HAP-1 (cell line): ENCODE measurements at places on chromosomes 4 and X.

GRCh38 chrX:24241822-24242648 is 71.8 kb downstream of the SUPT20HL2 start:
- DNase-seq: peak; percentile 52

DNA sequence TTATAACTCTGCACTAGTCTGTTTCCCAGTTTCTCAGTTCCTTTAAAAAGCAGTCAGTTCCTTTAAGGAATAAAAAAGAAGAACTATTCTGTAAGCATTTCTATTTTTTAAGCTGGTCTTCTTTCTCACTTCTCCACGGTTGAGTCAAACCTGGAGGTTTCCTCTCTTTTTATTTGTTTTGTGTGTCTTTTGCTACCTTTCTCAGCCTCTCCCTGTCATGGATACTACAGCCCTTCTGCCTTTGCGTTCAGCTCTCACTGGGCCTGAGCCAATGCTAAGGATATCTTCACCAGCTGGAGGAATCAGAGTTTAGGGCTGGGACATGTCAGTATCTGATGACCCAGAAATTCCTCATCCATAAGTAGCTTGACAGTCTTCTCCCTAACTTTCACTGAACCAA is 49.7 kb upstream of the PRKX start:
- no peak for DNase-seq

- DNase-seq: no peak
These were observed 251.1 kb upstream of the HTR2C start for GRCh38 chrX:114332766-114333165.

DNA sequence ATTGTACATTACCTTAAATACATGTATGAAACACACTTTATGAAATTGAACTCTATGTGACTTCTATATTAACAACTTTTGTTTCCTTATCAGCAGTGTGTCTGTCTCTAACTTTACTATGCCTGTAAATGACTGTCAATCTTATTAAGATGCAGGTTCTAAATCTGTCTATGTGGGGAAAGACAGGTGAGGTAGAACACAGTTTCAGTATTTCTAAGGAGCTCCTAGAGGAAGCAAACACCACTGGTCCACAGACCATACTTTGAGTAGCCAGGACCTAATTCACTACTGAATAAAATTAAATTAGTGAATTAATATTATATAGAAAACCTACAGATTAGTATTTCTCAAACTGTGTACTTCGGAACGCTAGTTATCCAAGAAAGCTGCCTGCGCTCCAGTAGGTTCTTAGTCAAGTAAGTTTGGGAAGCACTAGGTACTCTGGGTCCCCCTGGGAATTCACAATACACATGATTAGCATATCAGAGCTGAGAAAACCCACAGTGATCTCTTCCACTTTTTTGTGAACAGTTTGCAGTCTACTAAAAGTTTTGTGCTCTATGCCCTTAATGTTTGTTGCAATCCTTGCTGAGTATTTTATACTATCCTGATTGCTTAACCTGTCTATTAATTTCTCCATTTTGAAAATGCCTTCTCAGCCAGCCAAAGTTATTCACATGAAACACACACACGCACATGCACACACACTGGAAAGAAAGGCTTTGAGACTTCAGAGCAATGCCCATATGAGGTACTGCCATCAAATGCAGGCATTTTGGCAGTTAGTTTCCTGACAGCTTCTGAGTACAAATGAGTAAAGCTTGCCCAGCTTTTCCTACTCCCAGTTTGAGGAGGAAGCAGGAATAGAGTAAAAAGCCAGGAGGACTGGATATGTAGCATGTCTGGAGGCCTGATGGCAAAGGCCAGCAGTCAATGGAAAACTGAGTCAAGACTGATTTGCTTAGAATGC is 133.6 kb upstream of the CPEB2 start:
- no peak for DNase-seq

DNA sequence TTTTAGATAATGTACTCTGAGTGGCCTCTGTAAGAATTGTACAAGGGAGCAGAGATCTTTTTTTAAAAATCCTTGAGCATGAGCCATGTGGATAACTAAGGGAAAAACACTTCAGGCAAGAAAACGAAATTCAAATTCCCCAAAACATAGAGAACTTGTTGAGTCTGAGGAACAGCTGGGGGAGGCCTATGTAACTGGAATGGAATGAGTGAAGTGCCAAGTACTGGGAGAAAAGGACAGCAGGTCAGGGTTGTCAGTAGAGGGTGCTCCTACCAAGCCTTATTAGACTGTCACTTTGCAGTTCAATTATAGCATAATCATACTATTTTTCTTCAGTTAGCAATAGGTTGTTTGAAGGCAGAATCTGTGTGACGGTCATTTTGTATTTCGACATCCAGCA is 135.1 kb downstream of the ARHGAP6 start:
- no peak for DNase-seq

GRCh38 chr4:112700679-112701078 is 63.7 kb downstream of the LARP7 start:
- DNase-seq: no peak

GRCh38 chr4:123444290-123444731 is 47.7 kb downstream of the SPRY1 start:
- peak; percentile 55 for DNase-seq

- peak; percentile 75 for DNase-seq
These were observed 84.5 kb upstream of the MAML3 start for GRCh38 chr4:140238351-140239056.

DNA sequence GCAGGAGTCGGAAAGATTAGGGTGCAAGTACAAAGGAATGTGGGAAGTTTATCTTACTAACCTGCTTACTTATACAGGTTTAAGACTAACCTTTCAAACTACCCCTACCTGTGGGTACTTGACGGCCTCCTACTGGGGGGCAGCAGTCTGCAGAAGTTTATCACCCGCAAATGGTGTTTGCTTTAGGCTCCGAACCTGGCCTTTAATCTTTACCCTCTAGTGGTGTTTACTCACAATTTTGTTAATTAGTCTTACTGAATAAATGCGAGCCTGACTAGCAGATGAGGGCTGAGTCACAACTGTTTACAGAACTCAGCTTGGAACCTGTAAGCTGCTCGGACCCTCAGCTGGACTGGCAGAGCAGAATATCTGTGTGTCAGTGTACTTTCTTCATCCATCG is 204.2 kb upstream of the GPRIN3 start:
- no peak for DNase-seq

- DNase-seq: no peak
These were observed 43.3 kb upstream of the STX18 start for GRCh38 chr4:4585012-4585670.

DNA sequence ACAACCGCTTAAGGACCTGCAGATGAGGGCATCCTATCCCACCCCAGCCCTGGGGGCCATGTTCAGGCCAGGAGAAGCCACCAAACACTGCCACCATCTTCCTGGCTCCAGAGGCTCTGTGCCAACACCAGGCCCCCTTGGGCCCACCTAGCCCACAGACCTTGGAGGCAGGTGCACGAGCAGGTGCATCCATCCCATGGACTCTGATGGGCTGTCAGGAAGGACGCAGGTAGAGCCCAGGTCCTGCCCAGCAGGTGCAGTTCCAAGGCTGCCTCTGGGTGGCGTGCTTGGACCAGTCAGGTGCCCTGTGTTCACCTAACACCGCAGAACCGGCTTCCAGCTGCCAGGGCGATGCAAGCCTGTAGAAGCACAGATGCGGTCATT is 22.8 kb upstream of the PDE6B start:
- DNase-seq: no peak

DNA sequence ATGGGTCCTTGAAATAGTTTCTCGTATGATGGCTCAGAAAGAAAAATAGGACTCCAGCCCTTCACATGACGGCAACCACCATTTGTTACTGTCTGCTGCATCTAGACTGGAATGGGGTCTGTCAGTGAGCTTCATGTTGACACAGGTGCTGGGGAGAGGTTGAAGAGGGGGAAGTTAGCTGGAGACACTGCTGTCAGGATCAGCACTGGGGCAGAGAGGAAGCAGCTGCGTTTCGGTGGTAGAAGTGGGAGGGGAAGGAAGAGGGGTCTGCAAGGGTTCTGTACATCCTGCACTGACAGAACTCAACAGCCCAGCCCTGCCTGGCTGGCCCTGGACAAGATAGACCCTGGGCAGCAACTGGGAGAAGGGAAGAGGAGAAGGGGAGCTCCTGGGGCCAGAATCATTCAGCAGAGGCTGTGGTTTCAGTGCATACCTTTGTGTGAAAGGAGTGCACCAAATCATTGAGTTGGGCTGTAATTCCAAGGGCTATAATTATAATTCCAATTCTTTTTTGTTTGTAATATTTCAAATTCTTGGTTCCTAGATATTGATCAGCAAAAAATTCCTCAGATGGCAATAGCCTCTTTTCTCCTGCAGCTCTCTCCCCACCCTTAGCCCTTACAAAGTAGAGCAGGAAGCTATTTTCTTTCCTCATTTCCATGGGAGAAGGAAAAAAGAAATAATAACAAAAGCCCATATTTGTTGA is 119.4 kb upstream of the C1GALT1C1 start:
- no peak for DNase-seq

GRCh38 chr4:111154934-111155333 is 532.1 kb upstream of the PITX2 start:
- no peak for DNase-seq

DNA sequence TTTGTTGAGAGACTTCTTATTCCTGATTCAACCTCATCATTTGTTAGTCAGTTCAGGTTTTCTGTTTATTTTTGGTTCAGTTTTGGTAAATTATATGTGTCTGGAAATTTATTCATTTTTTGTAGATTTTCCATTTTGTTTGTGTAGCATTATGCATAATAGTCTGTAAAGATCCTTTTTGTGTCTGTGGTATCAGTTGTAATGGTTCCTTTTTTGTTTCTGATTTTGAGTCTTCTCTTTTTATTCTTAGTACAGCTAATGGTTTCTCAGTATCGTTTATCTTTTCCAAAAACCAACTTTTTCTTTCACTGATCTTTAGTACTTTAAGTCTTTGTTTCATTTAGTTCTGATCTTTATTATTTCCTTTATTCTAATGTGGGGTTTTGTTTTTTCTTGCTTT is 61.4 kb downstream of the NWD2 start:
- DNase-seq: no peak

DNA sequence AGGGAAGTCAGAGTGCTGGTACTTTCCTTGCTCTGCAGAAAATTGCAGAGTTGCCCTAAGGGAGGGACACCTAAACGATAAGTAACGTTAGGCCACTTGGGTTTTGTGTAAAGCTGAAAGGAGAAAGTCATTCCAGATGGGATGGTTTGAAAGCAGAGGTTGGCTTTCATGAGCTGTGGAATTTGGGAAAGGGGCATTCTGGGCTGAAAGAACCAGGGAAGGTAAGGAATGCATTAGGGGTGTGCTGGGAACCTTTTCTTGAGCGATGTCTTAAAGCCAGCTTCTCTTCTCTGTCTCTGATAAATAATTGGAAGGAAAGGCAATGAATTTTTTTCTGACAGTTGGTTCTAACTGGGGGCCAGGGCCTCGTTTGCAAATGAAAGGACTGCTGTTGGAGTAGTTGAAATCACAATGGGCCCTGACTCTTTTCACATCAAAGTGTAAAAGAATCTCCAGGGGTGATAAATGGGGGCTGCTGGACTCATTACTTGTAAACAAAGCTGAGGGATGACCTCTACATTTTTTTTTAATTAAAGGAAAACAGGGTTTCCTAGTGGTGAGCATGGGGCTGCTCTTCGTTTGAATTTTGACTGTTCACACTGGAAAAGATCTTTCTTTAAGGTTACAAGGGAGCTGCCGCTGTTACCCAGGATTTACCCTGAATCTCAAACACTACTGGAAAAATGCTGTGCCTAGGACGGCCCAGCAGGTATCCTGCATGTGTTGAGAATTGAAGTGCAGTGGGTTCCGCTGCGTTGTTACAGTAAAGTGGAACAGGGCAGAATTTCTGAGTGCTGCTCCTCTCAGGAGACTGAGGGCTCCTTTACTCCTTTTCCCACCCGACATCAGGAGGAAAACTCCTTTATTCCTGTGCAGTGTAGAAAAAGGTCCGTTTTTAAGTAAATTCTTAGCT is 25.0 kb downstream of the AFF1 start:
- DNase-seq: peak; percentile 99

DNA sequence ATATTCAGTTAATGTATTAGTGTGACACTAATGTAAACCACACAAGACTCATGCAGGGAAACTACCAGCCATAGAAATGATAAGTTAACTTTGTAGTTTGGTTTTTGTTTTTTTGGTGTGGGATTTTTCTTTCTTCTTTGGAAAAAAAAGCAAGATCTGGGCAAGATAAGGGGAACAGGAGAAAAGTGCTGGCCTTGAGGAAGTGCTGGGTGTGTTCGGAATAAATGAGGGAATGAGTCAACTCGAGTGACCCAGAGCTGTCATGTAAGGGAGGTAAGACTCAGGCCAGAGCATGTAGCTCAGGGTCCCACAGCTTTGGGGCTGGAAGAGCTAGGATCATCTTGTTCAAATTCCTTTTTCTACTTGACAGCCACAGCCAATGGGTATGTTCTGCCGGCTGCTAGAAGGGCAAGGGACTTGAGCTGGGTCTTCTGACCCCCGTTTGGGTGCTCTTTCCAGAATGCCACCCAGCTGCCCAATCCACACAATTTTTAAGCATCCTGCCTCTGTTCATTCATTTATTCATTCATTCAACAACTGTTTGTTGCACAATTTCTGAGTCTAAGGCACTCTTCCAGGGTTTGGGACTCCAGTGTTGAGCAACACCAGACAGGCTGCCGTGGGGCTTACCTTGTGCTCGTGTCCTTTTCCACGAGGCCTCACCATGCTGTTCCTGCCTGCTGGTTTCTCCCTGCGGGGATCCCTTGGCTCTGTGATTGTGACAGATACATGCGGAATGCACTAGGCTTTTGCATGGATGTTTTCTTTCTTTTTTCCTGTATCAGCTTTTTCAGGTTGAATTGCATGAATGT is 54.5 kb downstream of the CLDN34 start:
- DNase-seq: no peak

- no peak for DNase-seq
These were observed 83.6 kb downstream of the NBDY start for GRCh38 chrX:56812515-56813105.

DNA sequence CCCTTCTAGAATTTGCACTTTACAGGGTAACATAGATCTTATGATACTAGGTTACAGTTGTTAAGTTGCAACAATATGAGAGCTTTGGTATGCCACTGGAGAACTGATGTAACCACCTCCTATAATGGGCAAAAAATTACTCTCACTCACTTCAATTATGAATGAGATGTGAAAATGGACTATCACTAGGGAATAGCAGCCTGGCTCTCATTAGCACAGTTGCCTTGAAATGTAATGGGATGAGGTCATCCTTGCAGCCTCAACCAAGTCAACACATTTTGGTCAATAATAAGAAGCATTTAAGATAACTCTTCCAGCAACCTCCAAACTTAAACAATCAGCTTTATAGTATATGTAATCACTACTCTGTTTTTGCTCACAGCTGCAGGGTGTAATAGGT is 69.4 kb downstream of the TBC1D9 start:
- DNase-seq: no peak

GRCh38 chrX:46574774-46575381 is 1.3 kb downstream of the CHST7 start:
- DNase-seq: no peak
